ENCODE measurements at places on chromosomes 12 and 14.

DNA sequence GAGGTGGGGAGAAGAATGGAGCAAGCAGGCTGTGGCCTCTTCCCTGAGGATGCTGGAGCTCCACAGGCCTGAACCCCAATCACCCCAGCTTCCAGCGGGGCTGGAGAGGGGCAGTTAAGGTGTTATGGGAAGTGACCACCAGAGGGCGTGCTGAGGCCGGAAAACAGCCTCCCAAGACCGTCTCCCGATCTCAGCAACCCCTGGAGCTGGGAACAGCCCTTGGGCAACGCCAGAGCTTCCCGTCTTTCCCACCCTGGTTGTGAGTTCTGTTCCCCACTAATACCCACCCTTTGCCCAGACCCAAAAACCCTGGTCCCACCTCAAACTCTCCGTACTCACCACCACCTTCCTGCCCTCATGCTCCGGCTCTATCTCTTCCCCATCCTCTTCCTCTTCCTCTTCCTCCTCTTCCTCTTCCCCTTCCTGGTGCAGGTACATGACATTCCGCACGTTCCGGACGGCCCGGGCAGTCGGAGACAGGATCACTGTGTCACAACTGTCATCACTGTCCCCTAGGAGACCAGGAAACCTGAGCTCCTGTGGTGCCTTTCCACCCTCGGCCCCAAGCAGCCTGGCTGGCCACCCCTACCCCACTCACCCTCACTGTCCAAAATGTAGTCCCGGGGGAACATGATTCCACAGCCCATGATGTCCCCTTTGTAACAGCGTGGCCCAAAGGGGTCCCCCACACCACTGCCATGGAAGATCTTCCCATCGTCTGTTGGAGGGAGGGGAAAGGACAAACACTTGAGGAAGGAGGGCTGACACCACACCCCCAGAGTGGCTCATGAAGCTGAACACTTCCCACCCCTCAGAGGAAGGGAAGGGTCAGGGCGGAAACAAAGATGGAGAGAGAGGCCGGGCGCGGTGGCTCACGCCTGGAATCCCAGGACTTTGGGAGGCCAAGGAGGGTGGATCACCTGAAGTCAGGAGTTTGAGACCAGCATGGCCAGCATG lies 12.9 kb downstream of the SPRYD3 start:
- DNase-seq = peak; percentile 27

DNA sequence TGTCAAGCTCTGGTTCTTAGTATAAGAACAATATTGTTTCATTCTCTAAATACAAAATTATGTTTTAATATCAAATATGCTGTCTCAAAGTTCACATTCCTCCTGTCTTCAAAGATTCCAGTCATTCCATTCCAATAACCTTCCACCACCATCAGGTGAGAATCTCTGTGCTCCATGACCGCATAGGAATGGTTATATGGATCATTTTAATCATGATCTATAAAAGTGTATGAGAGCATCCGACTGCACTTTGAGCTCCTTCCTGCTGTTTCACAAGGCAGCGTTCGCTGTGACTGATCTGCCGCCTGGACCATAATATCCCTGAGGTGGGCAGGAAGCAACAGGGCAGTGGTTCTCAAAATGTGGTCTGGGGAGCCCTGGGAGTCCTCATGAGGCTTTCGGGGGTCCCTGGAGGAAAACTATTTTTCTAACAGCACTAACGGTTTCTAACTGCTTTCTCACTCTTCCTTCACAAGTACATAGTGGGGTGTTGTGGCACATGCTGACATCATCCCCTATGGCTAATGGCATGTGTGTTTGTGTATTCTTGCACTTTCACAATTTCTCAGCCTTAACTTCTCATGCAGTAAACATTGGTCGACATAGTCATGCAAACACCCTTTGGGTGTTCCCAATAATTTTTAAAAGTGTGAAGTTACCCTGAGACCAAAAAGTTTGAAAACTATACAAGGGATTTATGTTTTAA lies 137.4 kb downstream of the ANO2 start:
- DNase-seq = no peak

DNA sequence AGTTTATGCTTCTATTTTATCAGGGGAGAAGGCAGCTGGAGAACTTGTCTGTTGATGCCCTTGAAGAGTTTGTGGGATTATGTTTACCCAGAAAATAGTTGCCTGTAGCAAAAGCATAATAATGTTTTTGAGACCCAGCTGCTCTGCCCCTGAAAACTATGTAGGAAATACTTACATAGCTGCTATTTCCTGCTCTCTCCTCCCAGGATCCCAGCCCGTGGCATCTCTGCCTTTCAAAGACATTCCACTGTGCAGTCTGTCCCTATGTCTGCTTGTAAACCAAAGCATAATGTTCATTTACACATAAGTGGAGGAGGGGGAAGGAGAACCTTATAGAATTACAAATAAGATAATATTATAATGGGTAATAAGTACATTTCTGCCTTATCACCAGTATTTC lies 198.7 kb downstream of the SYT1 start:
- no peak for DNase-seq

GRCh38 chr14:74217672-74218448 lies 21.4 kb upstream of the VSX2 start:
- peak; percentile 28 for DNase-seq

- no peak for DNase-seq
Observed at GRCh38 chr12:125434936-125435443, 369.8 kb downstream of the AACS start.
